ENCODE measurements at places on chromosomes 4 and X. TPM values are rescaled to one million over a fixed set of nuclear protein-coding genes. Genes with fewer than 3 reads are reported as not detected.

LRIT3 gene
- not detected for total RNA-seq

USP11 gene
- 31.7 TPM for total RNA-seq

STK26 gene
- 0.51 TPM for total RNA-seq

TAF7L gene
- not detected for total RNA-seq

CXorf66 gene
- total RNA-seq: not detected

CBLL2 gene
- total RNA-seq: not detected

ZBTB33 gene
- total RNA-seq: 6.6 TPM

PLA2G12A gene
- total RNA-seq: 59.1 TPM

H2BW2 gene
- total RNA-seq: not detected

NDNF gene
- 8.1 TPM for total RNA-seq

BEX5 gene
- total RNA-seq: 0.97 TPM

GABRQ gene
- total RNA-seq: not detected

AKAP14 gene
- total RNA-seq: not detected

DNA sequence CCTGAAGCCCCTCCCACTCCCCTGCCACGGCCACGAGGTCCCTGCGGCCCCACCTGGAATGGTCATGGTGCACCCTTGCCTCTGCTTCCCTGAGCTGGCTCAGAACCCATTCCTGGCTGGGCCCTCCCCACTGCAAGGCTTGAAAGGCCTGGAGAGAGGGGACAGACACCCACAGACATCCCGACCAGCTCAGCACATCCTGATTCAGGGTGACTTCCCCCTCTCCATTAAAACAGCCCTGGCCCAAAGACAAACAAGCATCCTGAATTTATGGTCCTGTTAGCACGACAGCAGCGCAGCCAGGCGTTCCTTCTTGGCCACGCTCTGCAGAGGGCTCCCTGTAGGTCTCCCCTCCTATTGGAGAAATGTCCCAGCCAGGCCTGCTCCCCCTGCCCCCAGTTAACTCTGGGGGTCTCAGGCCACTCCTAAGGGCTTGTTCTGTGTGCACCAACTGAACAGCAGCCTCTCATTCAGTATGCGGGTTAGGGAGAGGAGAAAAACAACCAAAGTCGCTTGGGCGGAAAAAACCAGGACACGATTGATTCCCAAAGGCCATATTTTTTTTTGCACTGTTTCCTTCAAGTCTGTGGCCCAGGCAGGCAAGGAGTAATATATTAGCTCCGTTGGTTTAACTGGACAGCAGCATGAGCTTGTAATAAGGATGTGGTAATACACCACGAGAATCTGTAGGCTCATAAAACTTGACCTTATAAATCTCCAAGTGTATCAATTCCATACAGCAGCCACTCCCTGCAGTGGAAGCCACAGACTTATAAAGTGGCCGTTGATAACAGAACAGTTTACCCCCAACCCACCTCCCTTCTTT, 106.7 kb upstream of the MSX1 start:
- no peak for DNase-seq

- no peak for DNase-seq
These were observed 50.6 kb downstream of the SCFD2 start for GRCh38 chr4:53315300-53315699.

- DNase-seq: no peak
These were observed 1.7 kb downstream of the NSD2 start for GRCh38 chr4:1872870-1873269.

DNA sequence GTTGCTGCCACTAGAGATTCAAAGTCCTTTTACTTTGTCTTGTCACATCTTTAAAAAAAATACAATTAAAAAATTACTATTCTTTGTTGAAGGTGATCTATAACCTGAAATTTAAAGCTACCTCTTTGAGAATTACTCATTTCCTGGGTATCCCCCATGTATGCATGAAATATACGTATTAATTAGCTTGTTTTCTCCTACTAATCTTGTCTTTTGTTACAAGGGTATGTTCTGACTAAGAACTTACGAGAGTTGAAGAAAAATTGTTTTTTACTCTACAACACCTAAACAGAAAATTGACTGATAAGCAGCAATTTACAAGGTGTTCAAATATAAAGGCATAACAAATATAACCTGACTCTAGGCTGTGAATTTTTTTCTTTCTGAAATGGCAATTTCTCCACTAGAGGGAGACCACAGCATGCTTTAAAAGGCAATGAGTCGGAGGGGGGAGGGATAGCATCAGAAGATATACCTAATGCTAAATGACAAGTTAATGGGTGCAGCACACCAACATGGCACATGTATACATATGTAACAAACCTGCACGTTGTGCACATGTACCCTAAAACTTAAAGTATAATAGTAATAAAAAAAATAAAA, 249.6 kb downstream of the OPHN1 start:
- DNase-seq: no peak

DNA sequence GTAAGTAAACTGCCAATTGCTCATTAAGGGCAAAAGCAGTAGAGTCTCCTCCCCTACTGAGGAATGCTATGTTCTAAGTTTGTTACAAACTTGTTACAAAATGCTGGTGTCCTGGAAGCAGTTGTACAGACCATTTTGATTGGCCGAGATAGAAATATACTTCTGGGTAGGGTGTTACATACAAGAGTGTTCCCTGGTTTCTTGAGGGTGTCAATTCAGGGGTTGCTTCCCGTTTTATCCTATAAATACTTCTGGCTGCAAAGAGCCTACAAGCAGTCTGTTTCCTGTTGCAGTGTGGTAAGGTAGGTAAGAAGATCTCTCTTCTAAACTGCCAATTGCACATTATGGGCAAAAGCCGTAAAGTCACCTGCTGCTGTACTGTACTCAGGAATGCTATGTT, 5.7 kb downstream of the TRPC5OS start:
- no peak for DNase-seq

DNA sequence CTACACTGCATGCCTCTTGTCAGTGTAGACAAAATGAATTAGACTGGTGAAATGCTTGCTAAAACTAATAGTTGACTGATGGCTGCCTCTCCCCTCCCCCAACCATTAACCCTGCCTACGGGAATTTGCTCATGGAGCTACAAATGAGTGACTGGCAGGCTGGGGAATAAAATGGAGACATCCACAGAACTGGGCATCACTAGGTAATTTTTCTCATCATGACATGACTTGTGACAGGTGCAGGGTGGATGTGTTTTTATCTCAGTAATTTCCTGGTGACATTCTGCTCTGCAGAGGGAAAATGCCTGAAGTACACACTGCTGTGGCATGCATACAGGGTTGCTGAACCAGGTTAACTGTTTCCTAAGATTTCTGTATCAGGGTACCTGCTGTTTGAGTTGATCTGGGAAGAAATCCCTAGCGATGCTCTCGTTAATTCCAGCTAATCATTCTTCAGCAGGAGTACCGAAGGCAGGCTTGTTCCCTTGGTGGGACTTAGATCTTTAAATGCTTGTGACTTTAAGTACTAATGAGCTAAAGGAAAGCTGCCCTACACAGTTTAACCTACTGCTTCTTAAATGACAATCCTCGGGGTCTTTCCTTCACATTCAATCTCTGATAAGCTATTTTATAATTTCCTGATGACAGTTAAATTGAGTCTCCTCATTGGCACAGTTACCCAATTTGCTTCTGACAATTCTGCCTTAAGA, 376.3 kb upstream of the LCORL start:
- no peak for DNase-seq

- no peak for DNase-seq
These were observed 196.9 kb downstream of the NWD2 start for GRCh38 chr4:37441231-37442061.

GRCh38 chr4:186689476-186689875, 34.2 kb downstream of the FAT1 start:
- DNase-seq: no peak

DNA sequence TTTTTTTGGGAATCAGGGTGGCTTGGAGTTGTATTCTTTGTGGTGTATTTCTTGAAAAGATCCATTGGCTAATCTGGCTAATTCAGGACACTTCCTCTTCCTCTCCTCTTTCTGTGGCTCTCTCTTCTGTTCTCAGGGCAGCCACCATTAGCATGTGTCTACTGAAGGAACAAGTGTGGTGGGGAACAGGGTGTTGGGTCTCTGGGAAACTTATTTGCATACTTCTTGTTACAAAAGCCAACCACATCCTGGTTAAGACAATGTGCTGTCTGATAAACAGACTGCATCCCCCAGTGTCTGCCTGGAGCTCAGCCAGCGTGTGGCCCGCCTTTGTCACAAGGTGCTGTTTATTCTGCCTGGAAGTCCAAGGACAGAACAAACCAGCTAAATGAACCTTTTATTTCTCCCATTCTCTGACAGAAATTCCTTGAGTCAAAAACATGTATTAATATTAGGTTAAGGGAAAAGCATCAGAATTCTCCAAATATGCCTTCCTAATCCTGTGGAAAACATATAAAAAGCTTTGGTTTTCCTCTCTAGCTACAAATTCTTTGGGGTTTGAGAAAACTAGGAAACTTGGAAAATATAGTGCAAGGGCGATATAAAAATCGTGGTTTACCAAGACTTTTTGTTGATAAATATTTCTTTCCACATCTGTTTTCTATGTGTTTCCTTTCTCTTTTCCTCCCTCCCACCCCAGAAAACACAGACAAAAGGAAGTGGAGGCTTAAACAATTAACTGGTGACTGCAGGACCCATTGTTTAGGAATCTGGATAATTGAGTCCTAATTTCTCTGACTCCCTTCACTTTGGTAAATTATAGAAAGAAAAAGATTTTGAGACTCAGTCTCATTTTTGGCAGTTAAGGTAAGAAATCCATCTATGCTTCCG, 203.6 kb downstream of the SPRY1 start:
- peak; percentile 81 for DNase-seq

GRCh38 chrX:37796805-37797204, 16.9 kb downstream of the CYBB start:
- DNase-seq: peak; percentile 39

DNA sequence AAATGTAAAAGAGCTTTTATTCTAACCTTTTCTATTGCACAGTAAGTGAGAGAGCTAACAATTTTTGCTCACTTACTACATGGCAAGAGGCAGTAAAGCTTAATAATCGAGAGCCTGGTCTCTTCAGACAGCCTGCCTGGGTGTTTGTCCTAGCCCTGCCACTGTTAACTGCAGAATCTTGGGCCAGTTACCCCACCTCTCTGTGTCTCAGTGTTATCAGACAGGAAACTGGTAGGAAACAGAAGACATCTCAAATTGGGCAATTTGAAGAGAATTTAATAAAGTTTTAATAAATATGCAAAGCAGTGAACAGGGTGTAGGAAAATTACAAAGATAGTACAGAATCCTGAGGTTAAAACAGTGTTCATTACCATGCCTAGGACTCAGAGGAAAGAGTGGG, 13.4 kb downstream of the STAP1 start:
- no peak for DNase-seq

DNA sequence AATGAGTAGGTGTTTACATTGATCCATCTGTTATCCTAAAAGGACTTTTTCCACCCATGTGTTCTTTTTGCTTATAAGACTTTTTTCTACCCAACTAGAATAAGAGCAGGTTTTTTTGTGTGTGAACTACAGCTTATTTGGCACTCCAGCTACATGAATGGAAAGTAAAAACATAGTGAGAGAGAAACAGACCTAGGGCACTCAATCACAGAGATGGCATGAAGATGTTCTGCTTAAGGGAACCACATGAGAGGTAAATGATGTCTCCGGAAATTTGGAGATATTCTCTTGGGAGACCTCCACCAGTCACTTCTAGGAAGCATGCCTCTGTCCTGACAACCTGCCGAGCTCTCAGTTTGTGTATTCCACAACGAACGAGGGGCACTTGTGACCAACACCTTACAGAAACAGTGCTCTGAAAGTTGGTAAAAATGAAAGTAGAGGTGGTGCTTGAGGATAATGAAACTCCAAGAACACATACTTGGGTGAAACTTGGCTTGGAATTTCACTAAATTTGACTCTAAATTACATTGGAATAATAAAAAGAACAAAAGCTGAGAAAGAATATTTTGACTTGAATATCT, 788.4 kb upstream of the GALNTL6 start:
- DNase-seq: no peak

DNA sequence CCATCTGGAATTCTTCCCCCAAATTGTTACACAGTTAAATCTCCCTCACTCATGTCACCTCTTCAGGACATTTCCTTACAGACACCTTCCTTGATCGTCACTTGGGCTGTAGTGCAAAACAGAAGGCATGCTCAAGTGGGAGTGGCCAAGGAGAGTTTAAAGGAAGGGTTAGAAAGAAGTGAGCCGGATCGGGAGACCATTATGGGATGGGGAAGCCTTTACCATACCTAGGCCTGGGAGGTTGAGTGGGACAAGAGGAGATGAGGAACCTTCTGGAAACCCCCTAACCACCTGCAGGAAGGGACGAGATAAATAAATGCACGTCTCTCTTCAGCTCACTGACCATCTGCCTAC, 102.7 kb downstream of the UCHL1 start:
- DNase-seq: no peak

- no peak for DNase-seq
These were observed 303.5 kb downstream of the BMPR1B start for GRCh38 chr4:95061220-95061619.

DNA sequence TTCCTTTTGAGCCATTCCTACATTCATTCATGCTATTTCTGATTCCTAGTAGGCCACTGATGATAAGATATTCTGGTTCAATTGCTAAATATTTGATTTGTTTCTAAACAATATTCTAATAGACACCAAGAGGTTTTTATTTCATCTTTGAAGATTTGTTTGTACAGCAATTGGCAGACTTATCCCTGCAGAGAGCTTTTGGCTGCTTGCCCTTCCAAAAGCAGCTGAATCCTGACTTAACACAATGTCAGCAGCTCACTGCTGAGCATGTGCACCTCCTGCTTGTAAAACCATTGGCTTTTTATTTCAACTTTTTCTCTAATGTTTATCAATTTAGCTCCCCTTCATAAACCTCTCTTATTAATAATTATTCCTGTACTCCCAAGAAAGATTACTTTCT, 45.3 kb downstream of the MMRN1 start:
- DNase-seq: peak; percentile 42

- peak; percentile 49 for DNase-seq
These were observed 144.1 kb upstream of the RBPJ start for GRCh38 chr4:26176598-26177149.

Data from Right ventricle myocardium superior (tissue), 1 donor.